ENCODE measurements at places on chromosomes 2 and 18. TPM values are rescaled to one million over a fixed set of nuclear protein-coding genes. Genes with fewer than 3 reads are reported as not detected.

SLC16A14 gene
- 3.2 TPM for total RNA-seq

INHA gene
- total RNA-seq: not detected

NBEAL1 gene
- total RNA-seq: 23.1 TPM

DNA sequence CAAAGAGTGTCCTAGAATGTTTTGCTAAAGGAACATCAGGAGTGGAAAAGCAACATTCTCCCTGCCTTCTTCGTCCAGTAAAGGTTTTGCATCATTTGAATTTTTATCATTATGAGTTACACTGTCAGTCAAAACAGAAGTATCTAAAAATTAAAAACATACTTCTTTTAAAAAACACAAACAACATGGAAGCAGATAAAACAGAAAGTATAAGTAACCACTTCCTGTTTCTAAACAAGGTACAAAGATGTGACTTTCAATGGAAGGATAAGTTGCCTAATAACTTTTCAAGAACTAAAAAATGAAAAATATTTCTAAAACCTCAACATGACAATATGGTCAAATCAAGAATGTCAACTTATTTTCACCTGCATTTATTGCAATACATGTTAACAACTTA, 158.2 kb downstream of the STK39 start:
- no peak for DNase-seq

DNA sequence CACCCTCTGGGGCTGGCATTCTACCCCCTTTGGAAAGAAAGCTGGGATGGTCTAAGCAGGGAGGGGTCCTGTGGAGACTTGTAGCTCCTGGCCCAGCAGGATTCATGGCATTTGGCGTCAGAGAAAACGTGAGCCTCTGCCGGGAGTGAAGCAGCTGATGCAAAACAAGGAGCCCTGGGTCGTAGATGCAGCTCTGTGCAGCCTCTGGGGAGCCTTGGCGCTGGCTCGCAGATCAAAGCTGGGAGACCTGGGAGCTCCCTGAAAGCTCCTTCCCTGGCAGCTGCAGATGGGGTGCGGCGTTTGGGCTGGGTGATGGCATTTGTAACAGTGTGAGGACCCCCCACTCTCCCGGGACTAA, 148.3 kb downstream of the KLHL29 start:
- DNase-seq: no peak

- DNase-seq: no peak
These were observed 34.5 kb downstream of the RBFA start for GRCh38 chr18:80068571-80069272.

GRCh38 chr2:108813732-108814131, 27.2 kb downstream of the CCDC138 start:
- no peak for DNase-seq

- no peak for DNase-seq
These were observed 37.5 kb downstream of the DDX18 start for GRCh38 chr2:117851969-117852368.

DNA sequence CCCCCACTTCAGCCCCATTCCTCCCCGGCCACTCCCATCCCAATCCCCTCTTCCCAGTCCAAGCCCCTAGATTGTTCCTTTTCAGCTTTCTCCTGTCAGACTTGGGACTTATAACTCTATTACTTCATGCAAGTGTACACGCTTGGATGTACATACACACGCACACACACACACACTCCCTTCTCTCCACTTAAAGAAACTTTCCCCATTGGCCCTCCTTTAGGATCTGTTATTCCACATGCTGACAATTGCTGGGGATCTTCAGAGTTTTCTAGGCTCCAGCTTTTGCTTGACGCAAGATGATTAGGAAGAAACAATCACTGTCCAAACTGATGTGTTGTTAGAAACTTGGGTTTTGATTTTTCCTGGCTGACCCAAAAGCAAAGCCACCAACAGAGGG, 75.4 kb downstream of the CDK15 start:
- DNase-seq: no peak

Measured in uterus (tissue), 4 donors.